ENCODE measurements at places on chromosomes 4 and X.

- no peak for DNase-seq
These were observed 352.6 kb downstream of the NR3C2 start for GRCh38 chr4:148089624-148090023.

GRCh38 chrX:33032700-33033099, 178.6 kb downstream of the DMD start:
- DNase-seq, result no peak

DNA sequence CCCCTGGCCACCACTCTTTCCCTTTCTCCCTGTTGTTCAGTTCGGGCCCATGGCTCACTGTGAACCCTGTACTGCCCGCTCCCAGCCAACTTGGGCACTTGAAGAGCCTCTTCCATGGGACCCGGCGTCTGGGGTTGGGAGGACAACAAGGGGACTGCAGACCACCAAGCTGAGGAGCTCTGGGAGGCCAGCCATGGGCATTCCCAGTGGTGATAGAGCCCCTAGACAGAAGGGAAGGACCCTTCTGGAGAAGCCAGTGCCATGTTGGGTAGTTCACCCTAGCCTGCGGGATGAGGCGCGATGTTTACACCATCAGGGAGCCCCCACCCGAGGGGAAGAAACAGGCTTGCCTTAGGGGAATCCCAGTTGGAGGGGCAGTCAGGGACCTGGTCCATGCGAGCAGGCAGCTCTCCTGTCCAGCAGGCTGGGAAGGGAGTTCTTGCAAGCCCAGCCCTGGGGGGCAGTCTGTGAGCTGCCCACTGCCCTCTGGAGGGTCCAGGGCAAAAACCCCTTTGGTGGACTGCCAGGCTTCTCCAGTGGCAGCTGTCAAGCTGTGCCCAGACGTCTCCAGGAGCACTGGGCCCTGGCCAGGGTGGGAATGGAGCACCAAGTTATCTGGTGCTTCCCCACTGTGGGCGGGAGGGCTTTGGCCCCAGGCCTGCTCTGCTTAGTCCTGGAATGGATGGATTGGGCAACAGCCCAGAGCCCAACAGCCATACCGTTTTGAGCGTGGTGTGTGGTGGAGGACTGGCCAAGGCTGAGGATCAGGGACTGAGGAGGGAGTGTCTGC, 23.7 kb upstream of the UBA1 start:
- no peak for DNase-seq

DNA sequence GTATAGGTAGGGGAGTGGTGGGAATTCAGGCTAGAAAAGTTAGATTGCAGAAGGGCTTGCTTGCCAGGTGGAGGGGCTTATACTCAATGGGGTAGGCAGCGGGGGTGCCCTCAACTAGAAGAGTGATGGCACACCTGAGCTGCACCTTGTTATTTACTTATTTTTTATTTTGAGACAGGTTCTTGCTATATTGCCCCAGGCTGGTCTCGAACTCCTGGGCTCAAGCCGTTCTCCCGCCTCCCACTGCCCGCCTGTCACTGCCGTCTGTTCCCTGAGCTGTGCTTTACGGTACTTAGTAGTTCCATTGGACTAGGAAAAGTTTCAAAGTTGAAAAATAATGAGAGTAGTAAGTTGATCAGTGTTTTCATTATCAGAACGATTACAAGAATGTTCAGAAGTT, 2.0 kb downstream of the ZFX start:
- no peak for DNase-seq

DNA sequence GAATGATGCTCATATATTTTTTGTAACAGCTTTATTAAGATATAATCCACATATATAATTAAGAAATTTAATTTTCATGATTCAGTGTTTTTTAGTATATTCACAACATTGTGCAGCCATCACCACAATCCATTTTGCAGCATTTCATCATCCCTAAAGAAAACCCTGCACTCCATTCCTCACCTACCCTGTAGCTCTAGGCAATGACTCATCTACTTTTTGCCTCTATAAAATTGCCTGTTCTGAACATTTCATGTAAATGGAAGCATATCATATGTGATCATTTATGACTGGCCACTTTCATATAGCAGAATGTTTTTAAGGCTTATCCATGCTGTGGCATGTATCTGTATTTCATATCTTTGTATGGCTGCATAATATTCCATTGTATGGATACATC, 339.9 kb downstream of the MAPK10 start:
- no peak for DNase-seq

- DNase-seq, result no peak
These were observed 157.1 kb downstream of the CDS1 start for GRCh38 chr4:84740057-84740456.

DNA sequence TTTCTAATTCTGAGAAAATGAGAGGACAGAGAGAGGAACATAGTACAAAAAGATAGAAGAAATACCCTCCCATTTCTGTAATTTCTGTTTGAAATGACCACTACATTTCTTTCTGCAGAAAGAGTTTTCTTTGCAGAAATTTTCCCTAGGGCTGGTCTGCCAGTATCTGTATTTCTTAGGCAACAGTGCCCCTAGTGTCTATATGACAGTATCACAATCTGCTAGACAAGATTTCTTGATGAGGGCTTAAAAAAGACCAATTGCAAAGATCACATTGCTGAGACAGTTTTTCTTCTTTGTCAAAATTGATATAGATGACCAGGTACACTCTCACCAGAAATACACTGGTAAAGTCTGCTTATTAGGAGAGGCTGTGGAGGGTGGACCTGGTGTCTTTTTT, 81.0 kb upstream of the ZDHHC15 start:
- DNase-seq, result peak; percentile 5

- no peak for DNase-seq
These were observed 958.0 kb downstream of the RPA4 start for GRCh38 chrX:97841544-97842179.

DNA sequence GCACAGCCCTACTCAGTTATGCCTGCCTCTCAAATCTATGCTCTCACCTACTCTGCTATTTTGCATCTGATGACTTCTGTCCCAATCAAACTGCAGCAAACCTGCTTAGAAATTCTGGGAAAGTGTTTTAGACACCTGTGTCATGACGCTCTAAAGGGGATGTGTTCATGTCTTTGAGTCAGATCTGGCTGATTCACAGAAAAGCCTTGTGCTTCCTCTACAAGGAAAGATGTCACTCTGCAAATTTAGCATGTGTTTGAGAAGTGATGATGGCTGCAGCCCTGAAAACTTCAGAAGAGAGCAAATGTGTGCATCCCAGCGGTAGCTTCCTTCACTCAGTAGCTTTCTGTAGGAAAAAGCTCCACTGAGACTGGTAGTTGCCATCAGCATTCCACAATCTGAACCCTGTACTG, 235.4 kb downstream of the MGST2 start:
- no peak for DNase-seq

DNA sequence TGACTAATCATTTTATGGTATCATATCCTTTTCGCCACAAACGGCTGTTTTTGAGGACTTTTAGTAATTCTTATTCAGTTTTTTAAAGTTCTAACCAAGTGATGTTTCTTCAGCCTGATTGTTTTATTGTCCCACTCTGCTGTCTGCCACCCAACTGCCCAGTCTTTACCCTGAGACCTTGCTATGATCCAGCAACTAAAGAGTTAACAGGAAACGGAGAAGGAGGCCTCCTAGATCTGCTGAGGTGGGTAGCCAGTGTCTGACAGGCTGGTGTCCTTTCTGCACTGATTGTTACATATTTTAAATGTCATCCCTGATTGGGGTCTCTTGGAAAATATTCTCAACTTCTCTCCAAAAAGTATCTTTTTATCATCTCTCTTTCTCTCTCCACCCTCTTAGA, 7.9 kb upstream of the TMEM150C start:
- DNase-seq, result no peak

DNA sequence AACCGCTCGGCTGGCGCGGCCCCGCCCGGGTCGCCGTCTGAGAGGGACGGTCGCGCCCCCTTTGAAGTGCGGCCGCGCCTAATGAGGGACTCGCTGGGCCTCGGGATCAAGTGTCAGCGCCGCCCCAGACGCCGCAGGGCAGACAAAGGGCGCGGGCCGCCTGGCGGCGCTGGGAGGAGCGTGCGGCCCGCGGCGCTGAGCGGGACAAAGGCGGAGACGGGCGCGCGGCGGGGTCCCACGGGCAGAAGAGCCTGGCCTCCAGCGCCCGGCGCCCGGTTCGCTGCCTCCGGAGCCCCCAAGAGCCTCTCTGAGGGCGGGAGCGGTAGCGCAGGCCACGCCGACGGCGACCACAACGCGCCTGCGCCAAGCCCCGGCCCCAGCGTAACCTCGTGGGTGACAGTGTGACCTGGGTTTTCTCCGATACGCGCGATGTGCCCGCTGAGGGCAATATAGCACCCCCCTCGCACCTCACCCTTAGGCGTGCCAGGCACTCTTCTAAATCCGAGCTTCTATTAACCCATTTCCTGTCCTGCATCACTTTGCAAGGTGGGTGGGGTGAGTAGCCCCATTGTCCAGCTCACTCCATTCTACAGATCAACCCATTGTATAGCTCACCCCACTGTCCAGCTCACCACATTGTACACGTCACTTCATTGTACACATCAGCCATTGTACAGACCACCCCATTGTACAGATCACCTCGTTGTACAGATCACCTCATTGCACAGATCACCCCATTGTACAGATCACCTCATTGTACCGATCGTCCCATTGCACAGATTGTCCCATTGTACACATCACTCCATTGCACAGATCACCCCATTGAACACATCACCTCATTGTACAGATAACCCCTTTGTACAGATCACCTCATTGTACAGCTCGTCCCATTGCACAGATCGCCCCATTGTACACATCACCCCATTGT, 33.7 kb upstream of the STX18 start:
- DNase-seq, result peak; percentile 66
